ENCODE measurements at places on chromosomes 13 and 19.

DNA sequence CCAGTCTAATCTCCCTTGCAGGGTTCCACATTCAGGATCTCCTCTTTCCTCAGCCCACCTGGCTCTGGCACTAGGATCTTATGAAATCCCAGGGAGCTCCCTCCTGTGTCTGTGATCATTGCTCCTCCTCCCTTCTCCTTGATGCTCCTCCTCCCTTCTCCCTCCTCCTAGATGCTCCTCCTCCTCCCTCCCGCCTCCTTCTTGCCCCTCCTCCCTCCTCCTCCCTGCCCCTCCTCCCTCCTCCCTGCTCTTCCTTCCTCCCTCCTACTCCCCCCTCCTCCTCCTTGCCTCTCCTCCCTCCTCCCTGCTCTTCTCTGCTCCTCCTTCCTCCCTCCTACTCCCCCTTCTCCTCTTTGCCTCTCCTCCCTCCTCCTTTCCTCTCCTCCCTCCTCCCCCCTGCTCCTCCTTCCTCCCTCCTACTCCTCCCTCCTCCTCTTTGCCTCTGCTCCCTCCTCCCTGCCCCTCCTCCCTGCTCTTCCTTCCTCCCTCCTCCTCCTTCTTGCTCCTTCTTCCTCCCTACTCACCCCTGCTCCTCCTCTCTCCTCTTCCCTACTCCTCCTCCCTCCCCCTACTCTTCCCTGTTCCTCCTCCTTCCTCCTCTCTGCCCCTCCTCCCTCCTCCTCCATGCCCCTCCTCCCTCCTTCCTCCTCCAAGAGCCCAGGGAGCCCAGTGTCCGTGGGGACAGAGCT is 14.9 kb upstream of the ZBTB7A start:
- DNase-seq = no peak

- DNase-seq = no peak
Measured at GRCh38 chr13:24672141-24673132, 7.8 kb upstream of the ATP12A start.

- peak; percentile 85 for DNase-seq
Measured at GRCh38 chr19:17469481-17470067, 750 bp upstream of the SLC27A1 start.

DNA sequence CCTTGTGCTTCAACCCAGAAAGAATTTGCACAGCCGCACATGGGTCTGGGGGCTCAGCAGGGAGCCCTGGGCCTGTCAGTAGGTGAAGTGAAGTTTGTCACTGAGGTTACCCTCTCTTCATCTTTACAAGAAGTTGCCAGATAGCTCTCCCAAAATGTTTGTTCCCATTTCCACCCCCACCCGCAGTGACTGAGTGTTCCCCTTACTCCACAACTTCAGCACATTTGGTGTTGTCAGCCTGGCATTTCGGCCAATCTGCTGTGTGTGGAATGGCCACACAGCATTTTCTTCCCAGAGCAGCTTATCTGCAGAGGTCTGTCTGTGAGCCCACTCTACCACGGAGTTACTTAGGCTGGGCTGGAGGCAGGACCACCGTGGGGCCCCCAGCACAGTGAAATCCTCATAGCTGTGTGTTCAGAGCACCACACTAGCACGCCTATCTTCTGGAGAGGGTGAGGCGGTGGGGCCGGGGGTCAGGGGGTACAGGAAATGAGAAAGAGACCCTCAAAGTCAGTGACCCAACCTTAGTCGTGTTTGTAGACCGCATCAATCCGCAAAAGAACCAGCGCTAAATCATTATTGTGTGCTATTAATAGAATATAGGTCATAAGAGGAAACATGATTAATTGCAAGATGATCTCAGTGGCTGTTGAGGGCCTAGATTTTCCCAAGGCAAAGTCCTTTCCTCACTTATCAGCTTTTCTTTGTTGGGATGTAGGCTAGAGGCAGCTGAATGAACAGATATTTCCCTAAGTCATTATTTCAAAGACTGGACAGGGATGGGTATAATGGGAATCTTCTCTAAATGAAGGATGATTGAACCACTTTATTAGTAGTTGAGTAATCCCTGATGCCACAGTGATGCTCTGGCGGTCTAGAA is 116.0 kb downstream of the SIPA1L3 start:
- no peak for DNase-seq

- no peak for DNase-seq
Measured at GRCh38 chr19:3204646-3205275, 19.0 kb downstream of the NCLN start.

DNA sequence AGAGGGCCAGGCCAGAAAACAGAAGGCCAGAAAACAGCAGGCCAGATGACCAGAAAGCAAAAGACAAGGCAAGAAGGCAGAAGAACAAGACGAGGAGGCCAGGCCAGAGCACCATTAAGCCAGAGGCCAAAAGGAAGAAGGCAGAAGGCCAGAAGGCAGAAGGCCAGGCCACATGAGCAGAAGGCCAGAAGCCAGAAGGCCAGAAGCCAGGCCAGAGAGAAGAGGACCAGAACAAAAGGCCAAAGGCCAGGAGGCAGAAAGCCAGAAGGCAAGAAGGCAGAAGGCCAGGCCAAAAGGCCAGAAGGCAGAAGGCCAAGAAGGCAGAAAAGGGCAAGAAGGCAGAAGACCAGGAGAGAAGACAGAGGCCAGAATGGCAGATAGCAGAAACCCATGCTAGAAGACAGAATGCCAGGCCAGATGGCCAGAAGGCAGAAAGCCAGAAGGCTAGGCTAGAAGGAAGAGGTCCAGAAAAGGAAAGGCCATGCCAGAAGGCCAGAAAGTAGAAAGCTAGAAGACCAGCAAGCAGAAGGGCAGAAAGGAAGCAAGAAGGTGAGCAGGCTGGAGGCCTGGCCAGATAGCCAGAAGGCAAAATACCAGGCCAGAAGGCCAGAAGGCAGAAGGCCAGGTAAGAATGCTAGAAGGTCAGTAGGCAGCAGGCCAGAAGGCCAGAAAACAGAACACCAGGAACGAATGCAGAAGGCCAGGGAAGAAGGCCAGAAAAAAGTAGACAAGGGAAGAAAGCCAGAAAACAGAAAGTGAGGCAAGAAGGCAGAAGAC is 187.6 kb downstream of the TUBA3C start:
- no peak for DNase-seq

DNA sequence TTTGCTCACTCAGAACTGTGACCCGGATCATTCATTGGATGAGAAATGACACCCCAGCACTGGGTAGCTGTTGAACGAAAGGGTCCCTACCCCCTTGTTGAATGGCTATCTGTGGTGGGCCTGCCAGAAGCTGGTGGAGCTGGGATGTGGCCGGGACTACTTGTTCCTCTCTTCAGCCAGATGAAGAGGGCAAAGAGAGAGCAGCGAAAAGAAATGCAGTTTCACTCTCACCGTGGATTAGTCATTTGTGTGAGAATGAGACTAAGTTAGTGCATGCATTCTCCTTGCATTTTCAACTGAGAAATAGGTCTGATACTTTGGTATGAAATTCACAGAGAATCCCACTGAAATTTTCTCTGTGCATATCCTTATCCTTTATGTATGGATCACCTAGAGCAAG is 553.1 kb downstream of the IRS2 start:
- DNase-seq = no peak

GRCh38 chr13:33182729-33183128 is 102.8 kb downstream of the STARD13 start:
- DNase-seq = no peak

GRCh38 chr13:106593132-106593531 is 25.2 kb upstream of the ARGLU1 start:
- no peak for DNase-seq

DNA sequence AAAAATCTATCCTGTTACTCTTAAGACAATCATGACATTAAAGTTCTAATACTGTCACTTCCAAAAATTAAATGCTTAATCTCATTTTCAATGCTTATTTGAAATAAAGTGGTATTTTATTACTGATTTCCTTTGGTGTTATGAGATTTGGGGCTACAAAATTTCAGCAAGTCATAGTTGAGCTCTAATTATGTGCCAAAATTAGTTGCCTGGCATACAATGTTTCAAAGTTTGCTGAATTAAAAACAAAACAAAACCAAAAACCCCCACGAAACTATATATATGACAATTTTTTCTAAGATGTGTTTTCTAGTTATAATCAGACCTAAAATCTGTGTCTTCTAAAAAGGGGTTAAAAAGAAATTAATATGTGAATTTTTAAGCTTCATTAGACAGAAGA is 62.2 kb downstream of the KCNRG start:
- DNase-seq = no peak

DNA sequence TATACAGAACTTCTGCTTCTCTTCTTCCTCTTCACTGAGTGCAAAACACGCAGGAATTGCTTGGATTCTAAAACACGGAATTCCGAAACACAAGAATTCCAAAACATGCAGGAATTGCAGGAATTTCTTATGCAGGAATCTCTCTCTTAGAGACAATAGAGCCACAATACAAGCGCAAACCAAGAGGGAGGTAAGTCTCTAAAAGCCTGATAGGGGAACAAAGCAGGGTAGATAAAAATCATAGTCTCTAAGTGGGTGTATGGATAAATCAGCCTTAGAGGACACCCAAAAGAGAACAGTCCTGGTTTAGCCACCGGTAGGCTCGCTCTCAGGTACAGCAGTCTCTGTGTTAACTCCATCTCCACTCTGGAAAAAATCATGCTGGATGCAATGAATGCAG is 112.9 kb downstream of the LHFPL6 start:
- DNase-seq = no peak

DNA sequence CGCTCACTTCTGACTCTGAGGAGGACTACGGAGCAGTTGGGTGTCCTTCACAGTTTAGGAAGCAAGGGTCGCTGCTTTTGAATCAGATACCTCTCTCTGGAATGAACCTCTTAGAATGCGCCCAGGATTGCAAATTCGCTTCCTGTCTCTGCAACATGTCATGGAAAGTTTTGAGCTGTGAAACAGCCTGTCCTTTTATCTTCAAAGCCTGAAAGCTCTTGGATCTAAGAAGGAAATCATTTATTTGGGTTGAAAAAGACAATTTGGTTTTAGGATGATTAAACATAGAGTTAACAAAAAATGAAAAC is 134.1 kb downstream of the KATNAL1 start:
- DNase-seq = no peak

GRCh38 chr19:33749016-33749415 is 47.7 kb upstream of the KCTD15 start:
- no peak for DNase-seq

- no peak for DNase-seq
Measured at GRCh38 chr19:18478545-18479311, 40.8 kb upstream of the ISYNA1 start.

GRCh38 chr19:31974941-31975340 is 370.5 kb upstream of the ZNF507 start:
- no peak for DNase-seq

- DNase-seq = no peak
Measured at GRCh38 chr13:44867825-44868224, 121.4 kb downstream of the NUFIP1 start.

DNA sequence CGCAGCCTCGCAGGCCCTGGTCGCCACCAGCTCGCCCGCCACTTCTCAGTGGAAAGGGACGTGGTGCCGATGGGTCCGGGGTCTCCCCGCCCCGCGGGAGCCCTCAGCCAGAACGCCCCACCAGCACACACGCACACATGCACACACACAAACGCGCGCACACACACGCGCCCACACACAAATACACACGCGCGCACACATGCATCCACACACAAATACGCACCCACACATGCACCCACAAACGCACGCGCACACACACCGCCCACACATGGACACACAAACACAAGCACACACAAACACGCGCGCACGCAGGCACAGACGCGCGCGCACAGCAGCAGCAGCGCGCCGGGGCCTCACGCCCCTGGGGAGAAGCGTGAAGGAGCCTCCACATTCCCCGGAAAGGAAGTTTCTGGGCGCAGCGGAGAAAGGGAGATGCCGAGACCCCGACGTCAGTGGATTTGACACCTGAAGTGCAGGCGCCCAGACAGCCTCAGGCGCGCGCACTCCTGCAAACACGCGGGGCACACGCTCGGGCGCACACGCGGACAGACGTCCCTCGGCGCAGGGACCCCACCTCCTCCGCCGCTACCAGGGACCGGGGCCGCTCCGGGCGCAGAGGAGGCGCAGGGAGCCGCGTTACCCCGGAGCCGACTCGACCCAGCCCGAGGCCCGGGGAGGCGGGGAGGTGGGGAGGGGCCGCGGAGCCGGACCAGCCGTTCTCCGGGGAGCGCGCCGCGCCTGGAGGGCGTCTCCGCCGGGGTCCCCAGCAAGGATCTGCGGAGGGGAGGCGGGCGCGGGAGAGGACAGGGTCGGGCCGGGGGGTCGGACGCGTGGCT is 622 bp downstream of the RASA3 start:
- no peak for DNase-seq

GRCh38 chr13:111165241-111166010 is 50.3 kb downstream of the ARHGEF7 start:
- no peak for DNase-seq

- DNase-seq = peak; percentile 92
Measured at GRCh38 chr19:38850436-38850975, 720 bp upstream of the HNRNPL start.

DNA sequence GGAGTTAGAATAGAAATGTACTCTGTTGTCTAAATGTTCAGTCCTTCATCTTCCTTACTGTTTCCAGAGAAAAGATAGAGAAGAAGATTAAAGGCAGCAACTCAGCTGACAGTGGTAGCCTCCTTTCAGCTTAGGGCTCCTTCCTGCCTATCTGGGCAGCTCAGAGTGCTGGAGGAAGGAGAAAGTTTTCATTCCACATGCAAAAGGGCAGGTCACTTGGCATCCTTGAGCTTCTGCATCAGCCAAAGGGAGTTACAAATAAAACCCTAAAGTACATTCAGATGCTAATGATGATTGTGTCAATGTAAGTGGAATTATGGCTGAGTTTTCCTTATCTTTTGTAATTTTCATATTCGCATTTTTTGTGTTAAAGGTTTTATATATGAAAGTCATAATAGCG is 58.9 kb downstream of the ESD start:
- no peak for DNase-seq

DNA sequence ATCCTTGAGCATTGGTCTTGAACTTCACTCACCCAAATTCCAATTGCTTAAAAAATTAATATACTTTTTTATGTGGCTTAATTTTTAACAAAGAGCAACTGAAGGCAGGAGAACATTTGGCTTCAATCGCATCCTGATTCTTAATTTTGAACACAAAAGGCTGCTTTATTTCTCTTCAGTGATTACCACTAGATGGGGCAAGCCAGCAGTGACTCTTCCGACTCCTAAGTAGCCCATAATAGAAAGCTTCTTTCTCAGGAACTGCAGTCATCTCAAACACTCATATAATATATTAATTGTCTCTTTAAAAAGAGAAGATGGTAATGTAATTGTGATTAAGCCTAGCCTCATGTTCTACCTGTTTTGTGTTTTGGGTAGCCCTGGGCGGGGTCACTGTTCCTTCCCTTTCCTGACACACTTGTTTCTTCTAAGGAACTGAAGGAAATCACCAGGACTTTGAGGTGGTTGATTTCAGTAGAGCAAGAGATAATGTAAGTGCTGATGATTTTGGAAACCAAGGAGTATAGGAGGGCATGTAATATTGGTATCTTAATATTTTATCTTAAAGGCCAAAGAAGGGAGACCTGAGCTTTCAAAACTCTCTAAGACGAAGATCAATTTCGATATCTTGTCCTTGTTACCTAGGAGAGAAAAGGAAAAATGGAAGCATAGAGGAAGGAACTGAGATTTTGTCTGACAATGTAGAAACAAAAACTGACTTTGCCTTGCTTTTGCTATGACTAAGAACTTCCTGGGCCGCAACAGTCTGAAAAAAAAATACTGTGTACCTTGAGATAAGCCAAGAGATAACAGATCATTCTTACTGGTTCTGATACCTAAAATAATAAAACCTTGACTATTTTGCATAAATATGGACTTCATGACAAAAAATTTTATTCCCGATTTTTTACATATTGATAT is 73.1 kb downstream of the TNFSF13B start:
- no peak for DNase-seq

Data from HEK293T (cell line).